ENCODE measurements at places on chromosomes 7 and 10.

DNA sequence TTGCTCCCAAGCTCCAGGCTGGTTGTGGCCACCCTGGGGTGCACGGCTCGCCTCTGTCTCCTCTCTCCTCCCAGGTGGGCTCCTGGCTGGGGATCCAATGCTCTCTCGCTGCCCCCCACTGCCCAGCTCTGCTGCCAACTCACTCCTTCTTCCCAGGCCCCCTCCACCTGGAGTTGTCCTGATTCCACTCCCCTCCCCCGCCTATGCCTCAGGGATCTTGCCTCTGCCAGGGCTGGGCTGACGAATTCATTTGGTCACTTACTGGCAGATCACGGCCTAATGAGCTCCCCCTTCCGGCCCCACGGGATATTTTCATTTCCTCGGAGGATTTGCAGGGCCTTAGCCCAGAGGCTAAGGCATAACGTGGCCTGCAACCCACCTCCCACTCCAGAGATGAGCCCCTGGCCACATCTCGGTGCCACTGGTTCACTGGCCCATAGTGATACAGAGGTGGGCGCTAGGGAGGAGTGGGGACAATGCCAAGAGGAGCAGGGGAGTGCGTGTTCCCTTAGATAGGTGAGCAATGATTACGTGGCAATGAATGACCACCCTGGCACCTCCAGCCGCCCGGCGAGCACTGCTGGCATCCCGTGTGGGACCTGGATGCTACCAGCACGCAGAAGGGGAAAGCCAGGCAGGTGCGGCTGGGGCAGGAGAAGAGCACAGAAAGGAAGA, 344.6 kb upstream of the SHH start:
- no peak for DNase-seq

DNA sequence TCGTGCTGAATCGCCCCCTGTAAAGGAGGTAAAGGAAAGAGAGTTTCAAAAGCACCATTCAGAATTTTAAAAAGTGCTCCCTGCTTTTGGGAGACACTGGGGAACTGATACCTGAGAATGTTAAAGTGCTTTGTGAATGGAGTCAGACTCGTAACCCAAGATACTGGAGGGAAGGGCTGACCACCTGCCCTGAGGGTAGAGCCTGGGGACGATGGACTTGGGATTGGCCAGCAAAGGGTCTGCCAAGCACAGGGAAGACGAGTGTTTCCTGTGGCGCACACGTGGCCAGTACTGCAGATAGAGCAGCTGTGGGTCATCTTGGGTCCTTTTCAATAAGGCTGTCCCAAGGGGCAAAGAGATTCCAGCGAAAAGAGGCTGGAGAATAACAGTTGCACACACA, 1284.1 kb upstream of the AUTS2 start:
- no peak for DNase-seq

DNA sequence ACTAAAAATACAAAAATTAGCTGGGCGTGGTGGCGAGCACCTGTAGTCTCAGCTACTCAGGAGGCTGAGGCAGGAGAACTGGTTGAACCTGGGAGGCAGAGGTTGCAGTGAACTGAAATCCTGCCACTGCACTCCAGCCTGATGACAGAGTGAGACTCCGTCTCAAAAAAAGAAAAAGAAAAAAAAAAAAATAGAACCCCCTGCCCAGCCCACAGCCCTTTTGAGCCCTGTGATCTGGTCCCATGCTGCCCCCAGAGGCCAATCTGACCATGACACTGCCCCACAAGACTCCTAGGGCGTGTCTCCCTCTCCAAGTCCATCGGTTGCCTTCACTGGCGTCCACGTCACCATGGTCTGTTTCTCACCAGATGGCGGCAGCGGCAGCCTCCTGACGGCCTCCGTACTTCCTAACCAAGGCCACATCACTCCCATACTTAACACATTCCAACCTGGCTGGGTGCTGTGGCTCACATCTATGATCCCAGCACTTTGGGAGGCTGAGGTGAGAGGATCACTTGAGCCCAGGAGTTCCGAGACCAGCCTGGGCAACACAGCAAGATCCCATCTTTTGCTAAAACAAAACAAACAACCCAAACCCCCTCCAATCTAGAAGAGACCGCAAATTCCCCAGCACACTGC, 18.0 kb downstream of the STX1A start:
- no peak for DNase-seq

DNA sequence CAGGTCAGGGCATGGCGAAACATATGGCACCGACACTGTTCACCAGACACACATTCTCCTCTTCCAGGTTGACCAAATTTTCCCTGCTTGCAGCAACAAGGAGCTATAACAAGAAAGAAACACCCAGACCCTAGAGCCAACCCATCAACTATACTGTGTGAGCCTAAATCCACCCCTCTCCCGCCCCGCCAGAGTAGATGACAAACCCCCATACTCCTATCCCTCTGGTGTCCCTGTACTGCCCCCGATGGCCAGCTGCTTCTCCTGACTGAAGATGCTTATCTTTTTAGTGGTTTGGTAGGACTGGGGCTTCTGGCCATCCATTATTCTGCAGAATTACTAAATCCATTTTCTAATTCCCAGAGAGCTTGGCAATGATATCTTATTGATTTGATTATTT, 70.1 kb upstream of the EEPD1 start:
- DNase-seq = no peak

DNA sequence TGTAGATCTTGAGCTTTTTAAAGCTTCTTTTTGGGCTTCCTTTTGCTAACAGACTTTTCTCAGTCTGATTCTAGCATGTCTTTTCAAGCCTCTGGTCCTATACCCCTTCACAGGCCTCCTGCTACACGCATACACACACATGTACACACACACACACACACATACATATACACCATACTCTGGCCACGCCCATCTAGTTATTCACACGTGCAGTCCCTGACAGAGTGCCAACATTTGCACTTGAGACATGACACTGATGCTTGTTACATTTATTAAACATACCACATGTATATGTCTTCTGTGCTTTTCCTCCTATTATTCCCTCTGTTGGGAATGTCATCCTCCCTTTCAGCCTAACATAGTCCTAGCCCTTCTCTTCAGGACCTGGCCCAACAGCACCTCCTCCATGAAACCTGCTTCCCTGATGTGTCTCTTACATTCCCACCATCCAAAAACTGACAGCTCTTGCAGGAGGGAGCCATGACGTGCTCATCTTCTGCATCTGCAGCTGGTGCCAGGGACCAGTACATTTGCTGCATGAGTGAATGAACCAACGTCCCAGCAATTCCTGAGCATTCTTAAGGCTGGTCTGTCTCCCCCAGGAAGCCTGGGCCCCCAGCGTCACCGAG, 222.1 kb downstream of the ARHGAP12 start:
- no peak for DNase-seq

- DNase-seq = no peak
Measured at GRCh38 chr10:100288196-100288595, 1.7 kb upstream of the BLOC1S2 start.

DNA sequence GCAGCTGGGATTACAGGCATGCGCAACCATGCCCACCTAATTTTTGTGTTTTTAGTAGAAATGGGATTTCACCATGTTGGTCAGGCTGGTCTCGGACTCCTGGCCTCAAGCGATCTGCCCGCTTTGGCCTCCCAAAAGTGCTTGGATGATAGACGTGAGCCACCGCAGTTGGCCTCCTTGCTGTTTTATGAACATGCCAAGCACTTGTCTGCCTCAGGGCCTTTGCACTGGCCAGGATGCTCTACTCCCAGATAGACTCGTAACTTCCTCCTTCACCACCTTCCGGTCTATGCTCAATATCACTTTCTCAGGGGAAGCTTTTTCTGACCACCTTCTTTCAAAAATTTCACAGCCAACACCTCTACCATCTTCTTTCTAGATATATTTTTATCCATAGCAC, 6.3 kb downstream of the SLC26A5 start:
- no peak for DNase-seq

GRCh38 chr10:82282782-82283456, 407.9 kb downstream of the NRG3 start:
- DNase-seq = no peak

DNA sequence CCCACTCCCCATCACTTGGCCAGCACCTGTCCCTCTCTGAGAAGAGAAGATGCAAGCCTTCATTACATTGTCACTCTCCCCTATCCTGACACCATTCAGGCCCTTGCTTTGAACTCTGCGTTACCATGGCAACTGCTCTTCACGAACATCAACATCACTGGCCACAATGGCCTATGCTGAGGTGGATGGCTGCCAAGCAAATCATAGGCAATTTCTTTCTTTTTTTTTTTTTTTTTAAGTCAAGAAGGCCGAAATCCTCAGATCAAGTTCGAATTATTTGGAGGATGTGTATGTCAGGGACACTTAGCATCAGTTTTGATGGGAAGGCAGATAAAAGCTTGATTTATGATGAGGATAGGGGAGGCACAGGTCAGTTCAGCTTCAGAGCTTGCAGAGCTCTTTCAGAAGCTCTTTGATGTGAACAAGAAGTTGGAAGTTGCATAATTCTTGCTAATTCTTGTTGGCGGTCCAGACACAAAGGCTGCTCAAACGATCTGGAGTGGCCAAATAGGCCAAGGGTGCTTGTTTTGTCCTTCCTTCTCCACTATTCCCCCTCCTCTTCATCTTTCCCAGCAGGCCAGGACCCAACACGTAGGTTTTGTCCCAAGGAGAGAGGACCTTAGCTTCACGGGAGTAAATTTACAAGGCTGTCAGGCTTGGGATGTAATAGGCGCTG, 179.9 kb upstream of the NPVF start:
- DNase-seq = no peak

- DNase-seq = no peak
Measured at GRCh38 chr7:8724080-8724718, 290.8 kb downstream of the NXPH1 start.

- DNase-seq = no peak
Measured at GRCh38 chr10:88687853-88688467, 18.1 kb upstream of the LIPK start.

GRCh38 chr10:25014579-25014978, 1.4 kb downstream of the ENKUR start:
- DNase-seq = no peak

DNA sequence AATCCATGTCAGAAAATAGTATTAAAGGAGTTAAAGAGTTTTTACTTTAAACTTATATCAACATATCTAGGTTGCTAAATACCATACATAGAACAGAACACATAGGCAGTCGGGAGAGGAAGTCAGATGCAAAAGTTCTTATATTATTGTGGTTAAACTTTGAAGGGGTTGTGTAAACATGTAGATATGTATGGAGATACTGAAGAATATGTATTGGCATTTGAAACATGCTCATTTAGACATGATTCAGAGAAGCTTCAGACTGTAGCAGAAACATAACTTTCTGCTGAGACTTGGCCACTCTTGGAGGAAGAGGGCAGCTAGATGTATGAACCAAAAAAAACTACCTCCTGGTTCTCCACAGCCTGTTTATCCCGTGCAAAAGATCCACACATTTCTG, 103.5 kb upstream of the FERD3L start:
- DNase-seq = no peak

DNA sequence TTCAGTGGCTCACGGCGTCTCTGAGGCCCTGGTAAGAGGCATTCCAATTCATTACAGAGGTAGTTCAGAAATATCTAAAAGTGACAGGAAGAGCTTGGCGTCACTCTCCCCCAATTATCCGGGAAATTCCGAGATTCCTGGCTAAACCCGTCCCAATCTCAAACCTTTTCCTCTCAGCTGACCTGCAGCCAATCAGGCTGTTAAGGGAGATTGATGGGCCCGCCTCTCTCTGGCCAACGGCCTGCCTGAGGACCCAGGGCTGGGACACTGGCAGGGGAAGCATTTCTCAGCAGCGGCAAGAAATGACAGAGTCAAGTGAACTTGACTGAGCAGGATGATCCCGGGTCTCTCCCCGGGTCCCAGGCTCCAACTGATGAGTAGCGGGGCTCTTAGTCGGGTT, 72.3 kb downstream of the EBF3 start:
- DNase-seq = no peak

DNA sequence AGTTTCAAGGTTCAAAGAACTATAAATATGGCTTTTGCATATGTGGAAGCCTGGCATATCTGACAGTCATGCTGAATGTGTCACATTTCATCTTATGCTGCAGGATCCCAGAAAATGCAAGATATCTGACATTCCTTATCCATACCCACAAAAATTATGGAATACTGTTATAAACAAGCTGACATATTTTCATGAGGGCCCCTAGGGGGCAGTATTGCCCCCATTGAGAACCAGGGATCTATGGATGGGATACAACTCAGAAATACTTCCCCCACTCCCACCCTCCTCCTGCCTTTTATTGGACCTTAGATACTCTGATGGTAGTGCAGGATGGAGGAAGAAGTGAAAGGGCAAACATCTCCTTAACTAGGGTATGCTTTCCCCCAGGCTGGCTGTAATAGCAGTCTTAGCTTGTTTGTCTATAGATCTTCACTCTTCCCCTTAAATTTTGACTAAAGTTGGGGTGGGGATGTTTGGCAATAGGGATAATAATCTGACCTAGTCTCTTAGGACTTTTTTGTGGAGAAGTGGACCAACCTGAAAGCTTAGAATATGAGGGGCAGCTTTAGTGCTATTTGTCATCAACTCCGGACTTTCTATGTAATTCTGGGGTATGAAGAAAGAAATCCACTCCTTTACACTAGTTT, 3.5 kb upstream of the GNGT1 start:
- DNase-seq = no peak

DNA sequence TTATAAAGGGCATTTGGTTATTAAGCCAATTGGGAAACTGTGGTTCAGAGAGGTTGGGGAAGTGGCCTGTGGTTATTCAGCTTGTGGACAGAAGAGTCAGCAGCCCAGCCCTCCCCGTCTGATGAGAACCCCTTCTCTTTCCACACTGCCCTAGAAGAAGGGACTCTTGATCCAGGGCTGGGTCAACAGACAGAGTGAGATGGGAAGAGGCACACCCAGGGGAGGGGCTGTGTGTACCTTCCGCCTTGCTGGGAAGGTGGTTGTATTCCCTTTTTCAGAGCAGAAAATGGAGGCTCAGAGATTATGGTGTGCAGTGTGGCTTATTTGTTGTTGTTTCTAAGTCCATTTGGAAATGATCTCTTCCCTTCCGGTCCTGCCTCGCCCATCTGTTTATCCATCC, 103.4 kb downstream of the GRK5 start:
- no peak for DNase-seq

- no peak for DNase-seq
Measured at GRCh38 chr7:84497873-84498272, 303.3 kb upstream of the SEMA3A start.

DNA sequence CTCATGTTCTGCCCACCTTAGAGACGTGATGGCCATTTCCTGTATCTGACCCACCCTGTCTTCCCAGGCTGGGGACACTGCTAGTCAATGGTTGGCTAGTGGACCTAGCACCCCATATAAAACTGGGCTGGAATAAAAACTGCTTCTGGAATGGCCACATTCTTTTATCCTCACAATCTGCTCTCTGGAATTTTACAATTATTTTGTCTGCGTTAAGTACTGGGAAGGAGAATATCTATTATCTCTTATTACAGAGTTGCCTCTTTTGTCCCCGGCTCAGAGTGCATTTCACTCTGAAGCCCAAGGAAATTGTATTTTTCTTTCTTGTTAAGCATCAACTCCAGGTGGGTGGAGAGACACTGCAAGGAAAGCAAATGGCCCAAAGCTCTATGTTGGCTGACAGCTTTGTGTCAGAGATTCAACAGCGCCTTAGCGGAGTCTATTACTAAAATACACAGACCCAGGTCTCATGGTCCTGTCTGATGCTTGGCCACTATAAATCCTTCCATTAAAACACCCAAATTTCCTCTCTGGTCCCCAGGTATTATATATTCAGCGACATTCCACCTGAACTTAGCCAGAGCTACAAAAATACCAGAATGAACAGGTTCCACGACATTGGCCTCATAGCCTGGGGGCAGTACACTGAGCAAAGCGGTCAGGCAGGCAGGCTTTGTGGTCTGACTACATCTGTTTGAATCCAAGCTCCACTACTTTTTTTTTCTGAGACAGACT, 121.7 kb downstream of the PRPF18 start:
- no peak for DNase-seq

Data from GM06990 (cell line).